GM12891 (cell line): ENCODE measurements at places on chromosomes 1 and 21.

GRCh38 chr1:19817160-19817559 lies 2.1 kb upstream of the RNF186 start:
- DNase-seq, result no peak

GRCh38 chr1:23506376-23507107 lies 22.6 kb upstream of the ASAP3 start:
- no peak for DNase-seq

- DNase-seq, result no peak
Observed at GRCh38 chr1:214660900-214661299, 57.9 kb downstream of the CENPF start.

DNA sequence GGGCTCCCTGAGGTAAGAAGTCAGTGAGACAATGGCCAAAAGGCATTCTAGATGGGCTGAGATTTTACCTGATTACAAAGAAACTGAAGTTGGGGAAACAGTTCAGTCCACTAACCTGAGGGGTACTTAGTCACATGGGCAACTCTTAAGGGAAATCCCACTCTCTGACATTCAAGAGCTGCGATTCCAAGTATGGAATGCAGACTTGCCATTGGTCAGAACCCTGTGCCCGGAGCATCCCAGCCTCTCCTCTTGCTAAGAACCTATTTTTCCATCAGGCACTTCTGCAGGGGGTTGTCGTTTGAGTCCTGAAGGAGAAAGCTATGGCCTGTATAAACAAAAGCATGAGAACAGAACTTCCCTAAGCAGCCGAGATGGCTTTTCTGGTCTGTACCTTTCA lies 434.9 kb upstream of the DAB1 start:
- no peak for DNase-seq

- DNase-seq, result no peak
Observed at GRCh38 chr1:36465731-36466369, 1.7 kb upstream of the MRPS15 start.

- no peak for DNase-seq
Observed at GRCh38 chr1:227942021-227942715, 5.6 kb downstream of the WNT9A start.

GRCh38 chr1:210446479-210446878 lies 117.8 kb downstream of the HHAT start:
- DNase-seq, result no peak

DNA sequence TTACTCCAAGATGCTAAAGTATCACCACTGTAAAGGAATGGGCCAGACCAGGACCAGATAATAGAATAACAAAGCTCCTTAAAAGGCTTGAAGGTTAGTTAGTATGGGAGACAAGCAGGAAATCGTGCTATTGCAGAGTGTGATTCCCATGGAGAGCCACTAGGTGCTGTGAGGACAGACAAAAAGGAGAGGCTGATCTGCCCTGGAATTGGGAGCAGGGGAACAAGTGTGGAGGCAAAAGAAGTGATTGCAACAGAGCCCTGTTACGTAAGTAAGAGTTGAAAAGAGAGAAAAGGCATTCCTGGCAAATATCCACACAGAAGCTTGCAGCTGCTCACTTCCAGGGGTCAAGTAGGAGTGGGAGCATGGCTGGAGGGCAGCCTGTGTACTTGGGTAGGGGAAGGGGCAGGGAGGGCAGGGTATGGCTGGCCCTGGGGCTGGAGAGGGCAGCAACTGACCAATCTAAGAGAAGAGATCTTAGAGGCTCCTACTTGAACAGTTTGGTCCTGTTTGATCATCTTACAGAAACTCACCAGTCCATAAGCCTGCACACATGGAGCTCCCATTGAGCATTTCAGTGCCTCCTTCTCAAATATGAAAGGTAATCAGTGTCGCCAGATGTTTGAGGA lies 207.7 kb upstream of the GJB5 start:
- no peak for DNase-seq

DNA sequence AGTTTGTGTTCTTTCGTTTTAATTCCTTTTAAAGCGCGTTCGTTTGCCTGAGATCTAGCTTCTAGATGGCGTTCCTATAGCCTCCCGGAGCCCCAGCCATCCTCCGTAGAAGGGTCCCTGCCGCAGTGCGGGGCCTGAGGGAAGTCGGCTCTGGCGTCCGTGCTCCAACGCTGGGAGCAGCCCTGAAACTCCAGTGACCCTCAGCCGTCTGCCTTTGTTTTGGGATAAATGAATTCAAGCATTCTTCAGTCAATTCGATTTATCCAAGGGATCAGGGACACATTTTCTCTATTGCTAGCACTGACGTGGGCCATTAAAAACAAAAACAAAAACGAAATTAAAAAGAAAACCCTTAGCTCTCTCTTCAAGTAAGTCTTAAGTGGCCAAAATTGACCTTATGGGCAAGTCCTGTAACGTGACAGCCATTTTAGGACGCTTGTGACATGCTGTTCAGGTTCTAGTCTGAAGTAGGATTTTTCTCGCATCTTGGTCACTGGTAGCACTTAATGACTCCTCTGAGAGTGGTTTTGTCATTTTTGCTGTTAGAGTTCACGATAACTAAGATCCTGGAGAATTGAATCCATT lies 742 bp upstream of the HSPA13 start:
- no peak for DNase-seq

DNA sequence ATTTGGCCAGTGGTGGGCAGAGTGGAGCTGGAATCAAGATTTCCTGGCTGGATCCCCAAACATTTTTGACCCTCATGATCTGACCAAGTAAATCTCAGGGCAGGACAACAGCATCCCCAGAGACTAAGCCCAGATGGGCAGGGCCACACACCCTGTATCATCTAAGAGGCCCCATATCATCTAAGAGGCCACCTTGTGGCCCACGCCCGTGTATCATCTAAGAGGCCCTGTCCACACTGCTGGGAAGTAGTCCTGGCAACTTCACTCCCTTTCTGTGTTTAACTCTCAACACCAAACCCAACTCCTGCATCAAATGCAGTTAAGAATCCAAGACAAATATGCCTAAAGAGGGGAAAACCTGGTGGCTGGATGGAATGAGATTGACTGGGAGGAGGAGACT lies 81.6 kb upstream of the SSX2IP start:
- DNase-seq, result no peak

DNA sequence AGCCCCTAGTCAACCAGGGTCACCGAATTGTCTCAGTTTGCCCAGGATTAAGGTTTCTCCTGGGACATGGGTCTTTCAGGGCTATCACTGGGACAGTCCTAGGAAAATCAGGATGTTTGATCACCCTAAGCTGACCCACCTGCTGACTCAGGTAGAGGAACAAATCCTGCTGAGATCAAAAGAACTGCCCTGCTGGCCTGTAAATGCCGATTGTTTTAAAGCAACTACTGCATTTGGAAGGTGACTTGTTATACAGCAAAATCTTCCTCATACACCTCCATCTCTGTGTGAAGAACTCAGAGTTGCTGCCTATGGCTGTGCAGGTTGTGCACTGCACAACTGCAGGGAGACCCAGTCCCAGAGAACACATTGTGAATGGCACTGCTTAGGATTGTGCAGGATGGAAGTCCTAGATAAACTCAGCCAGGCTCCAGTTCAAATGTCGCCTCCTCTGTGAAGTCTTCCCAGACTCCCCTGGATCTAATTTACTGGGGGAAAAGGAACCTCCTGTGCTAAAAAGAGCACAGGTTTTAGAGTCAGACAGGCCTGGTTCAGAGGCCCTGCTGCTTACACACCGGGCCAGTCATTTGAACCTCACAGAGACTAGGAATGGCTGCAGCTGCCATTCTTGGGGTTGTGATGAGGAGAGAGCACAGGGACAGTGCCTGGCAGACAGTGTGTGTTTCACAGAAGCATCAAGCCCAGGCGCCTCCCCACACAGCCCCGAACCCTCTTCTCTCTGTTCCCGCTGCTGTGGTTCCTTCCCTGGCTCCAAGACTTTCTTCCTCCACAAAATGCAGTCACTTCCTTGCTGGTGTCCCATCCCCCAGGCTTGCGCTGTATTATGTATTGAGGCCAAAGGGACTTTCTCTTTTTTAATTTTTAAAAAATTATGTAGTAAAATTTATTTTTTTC lies 23.2 kb upstream of the LRP8 start:
- no peak for DNase-seq

DNA sequence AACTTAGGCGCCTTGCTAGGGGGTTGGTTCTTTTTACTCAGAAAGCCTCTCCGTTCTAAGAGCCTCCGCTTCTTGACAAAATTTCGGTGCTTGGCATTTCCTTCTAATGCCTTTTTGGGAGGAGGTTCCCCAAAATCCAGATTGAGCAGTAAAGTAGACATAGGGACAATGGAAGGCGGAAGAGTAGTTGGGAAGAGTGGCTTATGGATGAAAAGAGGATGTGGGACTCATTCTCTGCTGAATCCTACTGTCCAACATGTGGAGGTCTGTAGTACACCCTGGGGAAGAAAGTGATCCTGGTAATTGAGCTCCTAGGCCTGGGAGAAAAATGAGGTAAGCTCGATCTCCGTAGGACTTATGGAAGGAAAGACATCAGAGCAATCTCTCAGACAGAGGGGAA lies 777 bp upstream of the METTL25B start:
- no peak for DNase-seq

DNA sequence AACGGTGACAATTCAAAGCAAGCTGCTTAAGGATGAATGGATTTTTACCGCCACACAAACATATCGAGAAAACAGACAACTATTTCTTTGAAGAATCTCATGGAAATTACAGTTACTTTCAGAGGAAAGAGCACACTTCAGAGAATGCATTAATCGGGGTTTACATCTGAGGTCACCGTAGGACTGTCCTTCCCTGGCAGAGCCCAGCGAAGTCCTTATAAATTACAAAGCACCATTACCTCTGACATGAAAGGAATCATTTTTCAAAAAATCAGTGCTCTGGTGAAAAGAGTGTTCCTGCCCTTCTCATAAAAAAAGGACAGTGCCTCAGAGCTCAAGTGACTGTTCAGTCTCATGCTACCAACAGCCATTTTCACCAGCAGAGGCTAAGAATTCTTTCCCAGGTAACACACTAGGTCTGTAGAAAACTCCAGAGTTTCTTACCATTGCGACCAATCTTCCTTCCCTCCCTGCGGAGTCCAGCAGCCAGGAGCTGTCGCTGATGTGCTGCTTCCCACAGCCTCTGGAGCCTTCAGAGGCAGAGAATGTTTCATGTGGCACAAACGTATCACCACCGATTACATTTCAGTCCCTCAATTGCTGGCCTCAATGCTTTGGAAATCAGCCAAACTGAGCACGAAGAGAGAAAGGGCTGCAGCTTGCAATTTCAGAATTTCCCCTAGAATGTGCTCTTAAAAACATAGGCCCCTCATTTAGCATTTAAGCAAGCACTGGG lies 75.4 kb downstream of the PLD5 start:
- no peak for DNase-seq

GRCh38 chr1:2558861-2559260 lies 2.7 kb downstream of the TNFRSF14 start:
- no peak for DNase-seq

DNA sequence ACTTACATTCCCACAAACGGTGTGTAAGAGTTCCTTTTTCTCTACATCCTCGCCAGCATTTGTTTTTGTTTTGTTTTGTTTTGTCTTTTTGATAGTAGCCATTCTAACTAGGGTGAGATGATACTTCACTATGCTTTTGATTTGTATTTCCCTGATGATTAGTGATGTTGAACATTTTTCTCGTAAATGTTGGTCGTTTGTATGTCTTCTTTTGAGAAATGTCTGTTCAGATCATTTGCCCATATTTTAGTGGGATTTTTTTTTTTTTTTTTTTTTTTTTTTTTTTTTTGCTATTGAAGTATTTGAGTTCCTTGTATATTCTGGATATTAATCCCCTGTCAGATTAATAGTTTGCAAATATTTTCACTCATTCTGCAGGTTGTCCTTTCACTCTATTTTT lies 19.2 kb upstream of the GPR161 start:
- no peak for DNase-seq

DNA sequence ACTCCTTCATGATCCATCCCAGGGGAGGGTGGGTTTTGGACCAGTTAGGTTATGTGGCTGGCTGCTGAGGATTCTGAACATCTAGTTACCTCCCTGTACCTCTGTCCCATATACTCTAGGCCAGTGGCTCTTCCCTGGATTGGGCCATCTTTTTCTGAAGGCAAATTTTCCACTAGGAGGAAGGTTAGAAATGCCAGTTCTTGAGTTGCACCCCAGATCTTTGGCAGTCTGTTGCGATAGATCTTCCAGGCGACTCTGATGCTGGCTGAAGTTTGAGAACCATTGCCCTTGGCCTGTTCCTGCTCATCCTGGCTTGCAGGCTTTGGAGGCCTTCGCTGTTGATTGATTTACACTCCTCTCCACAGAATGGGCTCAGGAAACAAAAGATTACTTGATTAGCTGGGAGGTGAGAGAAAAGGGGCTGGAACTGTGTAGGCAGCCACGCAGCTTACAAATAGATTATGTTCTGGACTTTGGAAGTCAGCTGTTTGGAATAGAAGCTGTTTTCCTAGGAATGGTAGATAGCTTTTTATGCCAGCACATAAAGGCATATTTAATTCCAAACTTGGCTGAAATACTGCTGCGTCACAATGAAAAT lies 110.1 kb downstream of the MRPS6 start:
- no peak for DNase-seq

- no peak for DNase-seq
Observed at GRCh38 chr1:206490771-206491405, 16.4 kb upstream of the RASSF5 start.

DNA sequence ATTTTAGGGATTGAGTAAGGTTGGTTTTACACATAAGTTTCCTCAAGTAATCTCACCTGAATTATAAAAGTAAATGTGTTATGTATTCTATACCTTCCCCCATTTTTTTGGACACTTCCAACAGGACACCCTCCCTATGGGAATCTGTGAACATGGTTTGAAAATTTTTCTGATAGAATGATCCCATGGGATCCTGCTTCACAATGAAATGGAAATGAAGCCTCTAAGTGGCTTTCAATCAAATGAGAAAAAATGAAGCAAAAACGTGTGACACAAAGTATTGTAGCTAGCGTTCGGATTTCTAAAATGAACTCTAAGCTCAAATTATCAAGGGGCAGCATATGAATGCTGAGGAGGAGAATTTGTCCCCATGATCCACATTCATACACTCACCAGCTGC lies 1006.8 kb downstream of the ADGRL2 start:
- DNase-seq, result no peak

GRCh38 chr1:55211863-55212262 lies 3.3 kb downstream of the USP24 start:
- no peak for DNase-seq

GRCh38 chr1:228072658-228073043 lies 9.9 kb upstream of the ARF1 start:
- DNase-seq, result no peak
